GM13977 (cell line): ENCODE measurements at places on chromosomes 16 and 17.
A peak's percentile ranks its signal among the peaks of the same experiment; 100 is the strongest.

DNA sequence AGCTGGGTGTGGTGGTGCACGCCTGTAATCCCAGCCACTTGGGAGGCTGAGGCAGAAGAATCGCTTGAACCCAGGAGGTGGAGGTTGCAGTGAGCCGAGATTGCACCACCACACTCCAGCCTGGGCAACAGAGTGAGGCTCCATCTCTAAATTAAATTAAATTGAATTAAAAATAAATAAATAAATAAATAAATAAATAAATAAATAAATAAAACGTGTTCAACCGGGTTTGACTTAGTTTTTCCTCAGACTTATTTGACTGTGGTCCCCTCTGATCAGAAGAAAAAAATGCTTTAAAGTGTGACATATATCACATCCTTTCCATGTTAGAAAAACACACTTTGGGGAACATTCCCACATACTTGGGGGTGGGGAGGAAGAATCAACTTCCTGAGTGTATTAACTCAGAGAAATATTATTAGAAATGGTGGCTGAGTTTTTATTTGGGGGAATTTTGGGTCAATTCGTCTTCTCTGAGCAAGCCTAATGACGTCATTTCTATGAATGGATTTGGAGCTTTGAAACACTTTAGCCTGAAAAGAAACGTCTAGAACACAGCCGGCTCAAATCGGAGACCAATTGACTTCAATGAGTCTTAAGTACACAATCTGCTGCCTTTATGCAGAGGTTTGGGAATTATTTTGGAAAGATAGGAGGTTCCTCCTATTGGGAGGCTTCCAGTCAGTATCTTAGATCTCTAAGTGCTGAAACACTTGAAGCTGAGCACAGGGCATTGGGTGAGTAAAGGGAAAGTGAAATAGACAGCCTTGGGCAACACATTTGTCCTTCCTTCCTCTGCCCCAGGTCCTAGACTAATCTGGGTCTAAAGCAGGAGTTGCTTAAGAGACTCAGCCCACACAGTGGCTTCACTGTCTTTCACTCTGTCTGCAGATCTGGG, 132.6 kb downstream of the PITPNC1 start:
- DNase-seq = peak; percentile 40

DNA sequence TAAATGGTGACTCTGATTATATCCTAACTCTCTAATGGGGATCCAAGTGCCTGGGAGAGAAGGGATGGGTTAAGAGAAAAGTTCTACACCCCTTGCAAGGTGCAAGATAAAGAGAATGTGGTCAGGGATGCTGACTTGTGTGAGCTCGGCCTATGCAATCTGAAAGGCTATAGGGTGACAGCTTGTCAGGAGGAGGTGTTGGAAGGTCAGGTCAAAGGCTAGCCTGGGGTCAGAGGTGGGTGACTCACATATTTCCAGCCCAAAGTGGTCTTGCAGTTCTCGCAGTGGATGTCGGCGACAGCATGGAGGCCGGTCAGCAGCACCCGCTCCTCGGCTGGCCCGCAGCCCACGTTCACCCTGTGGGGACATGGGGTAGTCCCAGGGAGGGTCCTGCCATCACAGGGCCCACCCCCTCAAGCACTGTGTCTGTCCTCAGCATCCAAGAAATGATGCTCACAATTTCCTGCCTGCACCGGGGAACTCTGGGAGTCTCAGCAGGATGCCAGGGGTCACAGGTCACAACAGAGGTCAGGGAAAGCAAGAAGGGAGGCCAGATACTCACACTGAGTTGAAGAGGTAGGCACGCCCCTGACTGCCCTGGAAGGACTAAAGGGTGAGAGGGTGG, 1.4 kb downstream of the YPEL3 start:
- DNase-seq = no peak

- DNase-seq = no peak
Observed at GRCh38 chr16:64450177-64450576, 671.7 kb downstream of the CDH11 start.

DNA sequence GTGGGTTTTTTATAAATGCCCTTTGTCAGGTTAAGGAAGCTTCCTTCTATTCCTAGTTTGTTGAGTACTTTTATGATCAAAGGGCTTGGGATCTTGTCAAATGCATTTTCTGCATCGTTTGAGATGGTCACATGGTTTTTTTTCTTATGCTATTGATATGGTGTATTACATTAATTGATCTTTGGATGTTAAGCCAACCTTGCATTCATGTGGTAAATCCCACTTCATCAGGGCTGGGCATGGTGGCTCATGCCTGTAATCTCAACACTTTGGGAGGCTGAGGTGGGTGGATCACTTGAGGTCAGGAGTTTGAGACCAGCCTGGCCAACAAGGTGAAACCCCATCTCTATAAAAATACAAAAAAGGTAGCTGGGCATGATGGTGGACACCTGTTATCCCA, 30.8 kb upstream of the ATP2A3 start:
- no peak for DNase-seq

DNA sequence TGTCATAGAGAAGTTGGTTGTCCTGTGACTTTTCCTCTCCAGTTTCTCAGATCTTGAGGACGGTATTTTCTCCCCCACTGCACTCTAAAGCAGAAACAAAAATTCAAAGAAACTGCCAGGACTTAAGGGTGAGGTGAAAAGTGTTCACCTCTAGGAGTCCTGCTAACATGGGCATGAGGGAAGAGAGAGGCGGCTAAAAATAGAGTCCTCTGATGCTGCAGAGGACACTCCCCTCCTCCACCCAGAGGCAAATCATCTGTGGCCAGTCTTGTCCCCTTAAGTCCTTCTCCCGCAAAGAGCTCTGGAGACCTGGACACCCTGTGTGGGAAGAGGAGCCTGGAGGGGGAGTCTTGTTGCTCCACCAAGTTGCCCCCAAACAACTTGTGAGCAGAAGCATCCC, 4.7 kb upstream of the DDX19A start:
- no peak for DNase-seq

- no peak for DNase-seq
Observed at GRCh38 chr16:85259115-85259831, 147.0 kb upstream of the CIBAR2 start.

- DNase-seq = no peak
Observed at GRCh38 chr17:12994341-12995074, 23.3 kb downstream of the ELAC2 start.

DNA sequence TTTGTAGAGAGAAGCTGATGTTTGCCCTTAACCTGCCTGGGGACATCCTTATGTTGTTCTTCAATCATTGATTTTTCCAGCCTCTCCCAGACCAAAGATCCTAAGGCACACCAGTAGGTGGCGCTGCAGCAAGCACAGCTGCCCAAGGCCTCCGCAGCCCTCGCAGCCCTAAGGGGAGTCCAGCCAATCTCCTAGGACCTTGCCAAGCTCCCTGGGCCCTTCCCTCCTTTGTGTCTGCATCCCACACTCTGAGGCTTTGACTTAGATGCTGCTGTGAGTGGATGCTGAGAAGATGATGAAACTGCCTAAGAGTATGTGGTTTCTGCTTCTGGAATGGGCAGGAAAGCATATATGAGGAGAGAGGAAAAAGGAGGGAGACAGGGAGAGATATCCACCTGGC, 47.1 kb downstream of the SPACA3 start:
- DNase-seq = no peak

GRCh38 chr17:80025140-80025539, 10.5 kb downstream of the TBC1D16 start:
- DNase-seq = no peak

GRCh38 chr17:32659419-32659842, 172.6 kb downstream of the CDK5R1 start:
- peak; percentile 80 for DNase-seq

- no peak for DNase-seq
Observed at GRCh38 chr16:4692460-4693295, 684 bp upstream of the NUDT16L1 start.

- peak; percentile 46 for DNase-seq
Observed at GRCh38 chr17:7884581-7885366, 3.8 kb upstream of the CHD3 start.
